ENCODE measurements at places on chromosomes 1 and 21.
A peak's percentile ranks its signal among the peaks of the same experiment; 100 is the strongest.

- DNase-seq, result no peak
Observed at GRCh38 chr1:176315519-176316220, 108.6 kb upstream of the COP1 start.

- DNase-seq, result no peak
Observed at GRCh38 chr1:83673312-83673711, 325.6 kb downstream of the TTLL7 start.

DNA sequence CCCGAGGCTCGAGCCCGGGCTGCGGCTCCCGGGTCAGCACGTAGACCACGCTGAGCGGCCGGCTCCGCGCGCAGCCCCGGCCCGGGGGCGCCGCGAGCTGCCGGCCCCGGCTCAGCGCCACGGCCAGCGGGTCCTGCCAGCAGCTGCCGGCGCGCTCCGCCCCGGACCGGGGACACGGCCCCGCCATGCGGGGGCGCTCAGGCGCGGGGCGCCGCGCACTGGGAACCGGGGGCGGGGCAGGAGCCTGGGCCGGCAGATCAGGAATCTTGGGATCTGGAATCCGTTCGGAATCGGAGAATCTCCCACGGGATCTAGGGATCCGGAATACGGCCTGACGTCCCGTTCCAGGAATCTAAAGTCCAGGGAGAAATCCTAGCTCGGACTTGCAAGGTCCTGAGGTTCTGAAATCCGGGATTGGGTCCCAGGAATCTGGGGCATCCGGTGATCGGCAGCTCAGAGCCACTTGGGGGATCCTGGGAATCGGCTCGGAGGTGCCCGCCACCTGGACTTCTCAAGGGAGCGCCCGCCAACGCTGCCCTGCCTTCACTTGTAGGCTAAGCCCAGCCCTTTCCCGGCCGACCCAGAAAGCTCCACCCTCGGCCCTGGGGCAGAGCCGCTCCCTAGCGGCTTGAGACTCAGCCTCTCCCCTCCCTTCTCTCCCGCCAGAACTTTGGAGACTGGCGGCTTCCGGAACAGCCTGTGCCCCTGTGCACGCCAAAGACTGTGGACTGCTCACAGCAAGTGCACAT, at the start of gene MAP3K6:
Gene MAP3K6 (minus strand): TSS at position 551 of the 749 bp plus-strand sequence. CDS start 364 bp downstream, at position 187.
- DNase-seq, result no peak

DNA sequence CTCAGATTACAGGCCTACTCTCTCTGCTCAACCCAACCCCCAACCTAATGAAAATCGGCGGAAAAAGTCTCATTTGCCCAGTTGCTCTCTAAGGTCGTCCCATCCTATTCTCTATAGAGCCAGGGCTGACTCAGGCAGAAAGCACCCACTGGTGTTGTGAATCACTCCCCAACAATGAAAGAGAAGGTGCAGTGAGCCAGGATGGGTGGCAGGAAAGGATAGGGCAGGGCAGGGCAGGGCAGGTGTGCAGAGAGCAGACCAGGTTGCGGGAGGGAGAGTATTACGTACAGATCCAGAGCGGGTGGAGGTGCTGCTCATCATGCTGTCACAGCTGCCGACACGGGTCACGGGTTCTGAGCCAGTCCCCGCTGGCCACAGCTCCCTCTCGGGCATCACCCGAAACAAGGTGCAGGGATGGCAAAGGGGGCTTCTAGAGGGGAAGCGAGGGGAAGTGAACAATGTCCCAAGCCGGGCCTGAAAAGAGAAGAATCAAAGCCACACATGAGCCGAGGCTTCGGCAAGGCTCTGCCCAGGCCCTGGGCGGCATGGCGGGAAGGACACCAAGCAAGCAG, 5.3 kb downstream of the C1orf116 start:
- no peak for DNase-seq

- DNase-seq, result peak; percentile 46
Observed at GRCh38 chr1:198620951-198621824, 17.7 kb upstream of the PTPRC start.

GRCh38 chr21:15774590-15774989, 44.8 kb downstream of the USP25 start:
- DNase-seq, result no peak

DNA sequence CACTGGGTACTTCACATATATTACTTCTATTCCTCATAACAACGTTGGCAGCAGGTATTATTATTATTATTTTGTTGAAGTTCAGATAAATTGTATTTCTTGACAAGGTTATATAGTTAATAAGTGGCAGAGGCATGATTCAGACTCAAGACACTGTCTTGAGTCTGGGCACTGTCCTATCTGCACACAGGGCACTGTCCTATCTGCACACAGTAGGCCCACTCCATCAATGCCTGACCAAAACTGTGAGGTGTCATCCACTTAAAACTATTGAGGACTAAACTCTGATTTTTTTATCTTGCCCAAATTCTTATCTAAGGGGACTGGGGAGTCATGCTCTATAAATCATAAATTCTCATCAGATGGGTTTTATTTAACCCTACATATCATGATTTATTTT, 23.8 kb upstream of the IER5 start:
- DNase-seq, result no peak

DNA sequence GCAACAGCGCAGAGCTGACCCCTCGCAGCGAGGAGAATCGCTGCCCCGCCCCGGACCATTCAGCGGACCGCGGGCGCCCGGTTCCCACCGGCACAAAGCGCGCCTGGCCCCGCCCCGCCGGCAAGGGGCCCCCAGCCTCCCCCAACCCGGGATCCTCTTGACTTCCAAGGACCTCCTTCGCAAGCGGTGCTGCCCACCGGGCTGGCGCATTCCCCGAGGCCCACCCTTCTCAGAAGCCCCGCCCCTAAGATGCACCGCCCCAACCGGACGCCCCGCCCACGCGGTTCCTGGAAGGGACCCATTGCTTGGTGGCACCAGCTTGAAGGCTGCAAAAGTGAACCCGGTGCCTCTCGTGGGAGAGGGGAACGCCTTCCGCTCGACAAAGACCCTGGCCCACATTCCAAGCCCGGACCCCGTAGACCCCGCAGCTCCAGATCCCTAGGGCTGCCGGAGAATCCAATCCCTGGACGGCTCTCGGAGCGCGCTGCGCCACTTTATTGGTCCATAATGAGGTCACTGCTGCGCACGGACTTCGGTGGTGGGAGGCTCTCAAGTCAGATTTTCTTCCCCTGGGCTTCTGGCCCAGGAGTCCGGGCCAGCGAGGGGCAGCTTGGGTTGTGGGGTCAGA, 2.0 kb downstream of the HES3 start:
- no peak for DNase-seq

DNA sequence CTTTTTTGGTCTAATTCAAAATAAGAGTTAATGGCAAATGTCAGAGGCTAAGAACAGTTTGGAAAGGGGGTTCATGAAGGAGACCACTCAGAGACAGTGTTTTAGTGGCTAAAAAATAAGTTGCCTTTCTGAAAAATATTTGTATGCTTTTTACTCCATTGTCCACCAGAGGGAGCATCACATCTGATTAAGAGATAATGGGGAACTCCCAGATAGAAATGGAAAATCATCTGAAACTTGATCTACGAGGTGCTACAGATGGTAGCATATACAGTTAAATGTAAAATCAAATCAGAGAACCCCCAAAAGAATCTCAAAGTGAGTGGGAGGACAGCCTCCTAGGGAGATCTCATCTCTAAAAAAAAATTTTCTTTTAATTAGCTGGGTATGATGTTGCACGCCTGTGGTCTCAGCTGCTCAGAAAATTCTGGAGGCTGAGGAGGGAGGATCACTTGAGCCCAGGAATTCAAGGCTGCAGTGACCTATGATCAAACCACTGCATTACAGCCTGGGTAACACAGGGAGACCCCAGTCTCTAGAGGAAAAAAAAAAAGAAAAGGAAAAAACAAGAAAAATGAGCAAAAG, 9.7 kb downstream of the SMYD3 start:
- DNase-seq, result no peak

GRCh38 chr1:70910013-70910412, 137.6 kb downstream of the PTGER3 start:
- DNase-seq, result no peak

DNA sequence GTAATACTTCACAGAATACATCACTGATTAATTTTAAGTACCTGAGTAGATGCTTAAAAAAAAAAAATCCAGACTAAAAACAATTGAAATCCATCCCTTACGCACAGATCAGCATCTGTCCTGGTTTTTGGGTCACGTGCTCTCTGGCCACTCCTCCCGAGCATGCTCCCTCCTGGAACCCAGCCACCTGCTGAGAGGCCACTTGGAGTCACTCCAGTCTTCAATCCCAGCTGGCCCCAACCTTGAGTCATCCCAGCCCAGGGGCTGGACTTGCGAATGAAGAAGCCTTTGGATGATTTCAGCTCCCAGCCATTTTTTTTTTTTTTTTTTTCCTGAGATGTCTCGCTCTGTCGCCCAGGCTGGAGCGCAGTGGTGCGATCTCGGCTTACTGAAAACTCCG, 8.9 kb downstream of the MAP1LC3C start:
- DNase-seq, result no peak

GRCh38 chr1:217924924-217925323, 293.8 kb downstream of the SPATA17 start:
- DNase-seq, result no peak

- DNase-seq, result peak; percentile 78
Observed at GRCh38 chr1:26321315-26322041, 3.7 kb downstream of the CD52 start.

GRCh38 chr1:54885807-54886723, 930 bp downstream of the DHCR24 start:
- no peak for DNase-seq

GRCh38 chr1:59355361-59355760, 58.5 kb downstream of the FGGY start:
- no peak for DNase-seq

DNA sequence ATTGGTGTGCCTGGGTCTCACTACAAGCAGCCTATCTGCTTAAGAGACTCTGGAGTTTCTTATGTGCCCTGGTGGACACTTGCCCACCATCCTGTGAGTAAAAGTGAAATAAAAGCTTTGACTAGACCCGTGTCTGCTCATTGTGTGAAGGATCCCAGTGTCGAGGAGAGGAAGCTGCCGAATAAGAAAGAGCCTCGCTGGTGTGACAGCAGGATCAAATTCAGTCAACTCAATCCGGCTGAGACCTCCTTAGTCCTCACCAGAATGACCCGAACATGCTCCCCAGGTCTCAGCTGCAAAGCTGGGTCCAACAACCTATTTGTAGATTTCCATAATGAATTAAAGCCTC, 14.8 kb downstream of the CD2 start:
- DNase-seq, result no peak

- no peak for DNase-seq
Observed at GRCh38 chr1:90959352-90960206, 62.3 kb downstream of the ZNF644 start.

- no peak for DNase-seq
Observed at GRCh38 chr1:204495777-204496176, 1.2 kb upstream of the PIK3C2B start.

- DNase-seq, result no peak
Observed at GRCh38 chr1:168608796-168609715, 32.7 kb downstream of the XCL1 start.

DNA sequence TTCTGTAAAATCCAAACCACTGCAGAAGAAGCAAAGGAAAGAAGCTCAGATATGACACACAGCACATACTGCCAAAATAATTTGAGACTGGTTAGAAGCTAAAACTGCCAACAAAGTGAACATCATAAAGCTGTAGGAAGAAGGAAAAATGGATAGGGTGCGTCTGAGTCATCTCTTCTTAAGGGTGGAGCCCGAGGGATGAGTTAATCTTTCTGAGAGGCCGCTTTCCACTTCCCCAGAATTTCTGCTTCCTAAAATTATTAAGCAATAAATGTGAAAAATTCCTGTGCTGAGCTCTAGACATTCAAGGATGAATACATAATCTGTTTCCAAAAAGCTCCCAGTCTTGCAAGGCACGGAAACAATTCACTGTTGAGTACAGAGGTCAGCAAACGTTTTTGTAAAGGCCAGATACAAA, 20.1 kb downstream of the PPT1 start:
- no peak for DNase-seq

DNA sequence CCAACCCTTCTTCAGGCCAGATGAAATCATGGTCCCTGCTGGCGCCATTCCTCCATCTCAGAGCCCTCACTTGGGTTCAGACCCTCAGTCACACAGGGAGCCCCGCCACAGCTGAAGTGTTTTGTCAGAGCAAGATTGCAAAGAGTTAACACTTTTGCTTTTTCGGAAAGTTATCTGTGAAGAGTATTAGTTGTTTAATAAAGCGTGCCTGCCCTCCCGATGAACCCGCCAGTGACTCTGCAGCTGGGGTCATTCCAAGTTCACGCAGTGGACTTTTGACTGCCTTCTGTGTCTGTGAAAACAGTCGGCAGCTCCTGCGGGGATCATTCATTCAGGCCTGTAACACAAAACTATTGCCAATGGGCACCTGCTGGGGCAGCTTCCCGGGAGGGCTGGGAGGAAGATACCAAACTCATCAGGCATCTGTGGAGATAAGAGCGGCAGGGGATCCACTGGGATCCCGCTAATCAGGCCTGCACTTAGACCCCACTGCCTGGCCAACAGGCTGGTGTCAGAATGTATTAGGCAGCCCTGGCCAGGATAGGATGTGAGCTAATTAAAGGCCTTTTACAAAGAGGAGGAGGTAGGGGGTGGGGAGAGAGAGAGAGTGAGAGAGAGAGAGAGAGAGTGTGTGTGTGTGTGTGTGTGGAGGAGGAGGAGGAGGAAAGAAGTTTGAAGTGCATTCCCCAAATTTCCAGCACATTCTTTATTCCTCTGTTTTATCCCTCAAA, 184.5 kb downstream of the DHRS3 start:
- no peak for DNase-seq

GRCh38 chr1:115555446-115555845, 86.3 kb upstream of the VANGL1 start:
- DNase-seq, result no peak

- DNase-seq, result no peak
Observed at GRCh38 chr1:182731852-182732575, 47.6 kb upstream of the RGS8 start.

DNA sequence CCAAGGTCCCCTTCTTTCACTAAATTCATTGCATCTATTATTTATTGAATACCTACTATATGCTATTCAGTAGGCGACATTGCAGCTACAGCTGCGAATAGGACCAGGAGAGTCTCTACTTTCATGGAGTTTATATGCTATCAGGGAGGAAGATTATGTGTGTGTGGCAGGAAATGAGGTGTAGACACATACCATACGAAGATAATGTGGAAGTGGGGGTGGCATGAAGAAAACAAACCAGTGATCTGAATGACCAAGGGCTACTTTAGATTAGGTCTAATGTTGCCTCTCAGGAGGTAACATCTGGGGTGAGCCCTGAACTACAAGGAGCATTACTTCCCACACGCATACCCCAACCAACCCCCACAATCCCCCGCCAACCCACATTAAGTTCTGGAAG, 1.0 kb upstream of the PPIH start:
- no peak for DNase-seq

- DNase-seq, result no peak
Observed at GRCh38 chr1:183804387-183804786, 533 bp upstream of the RGL1 start.

- DNase-seq, result no peak
Observed at GRCh38 chr1:25825605-25826004, 5.9 kb downstream of the MTFR1L start.

GRCh38 chr21:39016740-39017315, 166.4 kb downstream of the PSMG1 start:
- no peak for DNase-seq

- no peak for DNase-seq
Observed at GRCh38 chr1:44970317-44970716, 16.1 kb downstream of the EIF2B3 start.

GRCh38 chr1:207858806-207859205, 52.1 kb downstream of the CD34 start:
- no peak for DNase-seq
